ENCODE measurements at places on chromosomes 7 and 10.

DNA sequence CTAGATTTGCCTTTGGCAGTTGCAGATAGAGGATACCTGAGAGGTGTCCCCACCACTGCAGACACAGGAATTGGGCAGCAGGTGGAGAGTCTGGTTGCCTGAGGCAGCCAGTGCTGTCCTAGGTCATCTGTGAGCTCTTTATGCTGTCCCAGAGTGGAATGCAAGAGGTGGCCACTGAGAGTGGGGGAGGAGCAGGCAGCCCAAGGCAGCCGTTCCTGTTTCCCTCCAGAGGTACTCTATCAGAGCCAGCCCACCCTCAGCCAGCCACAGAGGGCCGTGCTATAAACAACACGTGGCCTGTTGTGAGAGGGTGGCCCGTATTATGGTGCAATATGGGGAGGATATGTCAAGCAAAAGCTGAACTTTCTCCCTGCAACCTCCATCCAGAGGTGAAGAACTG lies 8.5 kb downstream of the LRRC18 start:
- no peak for DNase-seq

GRCh38 chr7:157613575-157614322 lies 276.9 kb downstream of the DNAJB6 start:
- DNase-seq = no peak

- no peak for DNase-seq
Measured at GRCh38 chr7:74380720-74381119, 73.0 kb upstream of the GTF2IRD1 start.

DNA sequence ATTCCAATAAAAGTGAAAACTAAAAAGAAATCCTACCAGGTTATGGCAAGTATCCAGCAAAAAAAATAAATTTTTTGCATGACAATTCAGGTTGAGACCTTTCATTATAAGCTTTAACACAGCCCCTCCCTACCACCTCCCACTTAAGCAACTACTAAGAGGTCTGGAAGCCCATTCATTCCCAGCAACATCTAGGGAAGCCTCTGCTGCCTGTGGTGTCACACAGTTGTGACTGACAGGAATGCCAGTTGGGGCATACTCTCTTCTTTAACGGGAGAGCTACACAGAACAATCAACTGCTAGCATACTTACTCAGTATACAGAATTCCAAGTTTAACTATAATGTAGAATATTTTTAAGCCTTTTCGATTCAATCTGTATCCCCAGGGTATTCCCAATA lies 27.8 kb downstream of the ABI1 start:
- DNase-seq = no peak

DNA sequence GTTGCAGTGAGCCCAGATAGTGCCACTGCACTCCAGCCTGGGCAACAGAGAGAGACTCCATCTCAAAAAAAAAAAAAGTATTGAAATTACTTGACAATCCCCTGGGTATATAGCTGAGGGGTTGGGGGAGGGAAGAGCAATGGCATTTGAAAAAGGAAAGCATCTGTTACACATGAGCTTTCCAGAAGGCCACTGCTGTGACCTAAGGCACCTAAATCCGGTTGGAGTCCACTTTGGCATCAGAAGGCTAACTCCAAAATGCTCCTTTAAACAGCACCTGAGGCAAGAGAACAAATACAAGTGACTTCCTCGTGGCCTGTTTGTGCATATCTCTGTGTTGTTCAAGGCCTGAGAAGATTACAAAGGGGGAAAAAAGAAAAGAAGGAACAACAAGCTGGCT lies 74.8 kb upstream of the PALS2 start:
- DNase-seq = no peak

- DNase-seq = no peak
Measured at GRCh38 chr7:39910108-39910869, 39.8 kb upstream of the CDK13 start.

DNA sequence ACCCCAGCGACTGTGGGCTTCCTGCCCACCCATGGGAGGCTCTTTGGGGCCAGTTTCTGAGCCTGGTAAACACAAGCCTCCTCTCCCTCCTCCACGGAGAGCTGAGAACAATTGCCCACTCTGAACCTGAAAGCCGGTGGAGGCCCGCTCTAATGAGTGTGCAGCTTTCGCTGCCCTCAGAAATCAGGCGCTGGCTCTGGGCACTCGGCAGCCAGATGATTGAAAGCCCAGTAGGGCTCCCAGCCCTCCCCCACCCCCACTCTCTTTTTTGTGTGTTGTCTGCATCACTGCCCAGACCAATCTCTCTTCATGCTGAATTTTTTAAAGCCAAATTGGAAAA lies 438.9 kb downstream of the RPS24 start:
- no peak for DNase-seq

GRCh38 chr7:108079648-108080591 lies 50.2 kb downstream of the LAMB4 start:
- DNase-seq = no peak

DNA sequence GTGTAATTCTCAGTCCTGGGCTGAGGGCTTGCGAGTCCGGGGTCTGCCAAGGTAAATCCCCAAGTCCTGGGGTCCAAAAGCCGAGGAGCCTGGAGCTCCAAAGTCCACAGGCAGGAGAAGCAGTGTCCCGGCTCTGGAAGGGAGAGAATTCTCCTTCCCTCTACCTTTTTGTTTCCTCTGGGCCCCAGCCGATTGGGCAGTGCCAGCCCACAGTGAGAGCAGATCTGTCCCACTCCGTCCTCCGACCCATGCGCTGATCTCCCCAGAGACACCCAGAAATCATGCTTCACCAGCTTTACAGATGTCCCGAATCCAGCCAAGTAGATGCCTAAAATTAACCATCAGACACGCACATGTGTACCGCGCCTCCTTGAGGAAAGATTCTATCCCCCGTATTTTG lies 8.1 kb upstream of the VIPR2 start:
- DNase-seq = no peak

GRCh38 chr10:97861097-97861750 lies 11.6 kb downstream of the GOLGA7B start:
- DNase-seq = no peak

DNA sequence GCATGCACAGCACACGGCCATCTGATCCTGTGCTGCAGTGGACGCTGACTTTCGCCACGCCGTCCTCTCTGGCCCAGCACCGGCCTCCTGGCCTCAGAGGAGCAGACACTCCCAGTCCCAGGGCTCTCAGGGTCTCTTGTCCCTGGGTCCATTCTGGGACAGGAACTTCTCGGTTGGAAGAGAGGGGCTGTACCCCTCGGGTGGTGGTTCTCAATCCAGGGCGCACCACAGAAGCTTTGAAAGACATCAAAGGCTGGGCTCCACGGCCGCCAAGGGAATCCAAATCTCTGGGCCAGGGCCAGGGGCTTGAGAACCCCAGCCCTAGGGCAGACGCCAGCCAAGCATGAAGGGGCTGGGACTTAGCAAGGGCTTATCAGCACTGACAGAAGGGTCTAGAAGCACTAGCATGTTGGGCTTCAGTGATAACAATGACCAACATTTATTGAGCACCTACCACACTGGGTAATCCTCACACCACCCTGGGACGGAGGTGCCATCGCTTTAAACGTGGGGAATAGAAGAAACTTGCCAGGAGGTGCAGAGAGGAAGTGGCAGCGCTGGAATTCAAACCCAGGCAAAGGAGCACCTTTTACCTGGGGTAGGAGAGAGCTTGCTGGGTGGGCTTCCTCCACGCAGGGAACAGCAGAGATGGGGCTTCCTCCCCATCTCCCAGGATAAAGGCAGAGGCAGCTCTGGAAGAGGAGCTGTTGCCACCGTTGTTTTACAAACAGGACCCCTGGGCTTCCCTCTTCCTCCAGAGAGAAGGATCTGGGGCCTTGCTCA lies 1.8 kb upstream of the PYROXD2 start:
- no peak for DNase-seq

- DNase-seq = no peak
Measured at GRCh38 chr10:15813415-15813814, 46.9 kb downstream of the MINDY3 start.

DNA sequence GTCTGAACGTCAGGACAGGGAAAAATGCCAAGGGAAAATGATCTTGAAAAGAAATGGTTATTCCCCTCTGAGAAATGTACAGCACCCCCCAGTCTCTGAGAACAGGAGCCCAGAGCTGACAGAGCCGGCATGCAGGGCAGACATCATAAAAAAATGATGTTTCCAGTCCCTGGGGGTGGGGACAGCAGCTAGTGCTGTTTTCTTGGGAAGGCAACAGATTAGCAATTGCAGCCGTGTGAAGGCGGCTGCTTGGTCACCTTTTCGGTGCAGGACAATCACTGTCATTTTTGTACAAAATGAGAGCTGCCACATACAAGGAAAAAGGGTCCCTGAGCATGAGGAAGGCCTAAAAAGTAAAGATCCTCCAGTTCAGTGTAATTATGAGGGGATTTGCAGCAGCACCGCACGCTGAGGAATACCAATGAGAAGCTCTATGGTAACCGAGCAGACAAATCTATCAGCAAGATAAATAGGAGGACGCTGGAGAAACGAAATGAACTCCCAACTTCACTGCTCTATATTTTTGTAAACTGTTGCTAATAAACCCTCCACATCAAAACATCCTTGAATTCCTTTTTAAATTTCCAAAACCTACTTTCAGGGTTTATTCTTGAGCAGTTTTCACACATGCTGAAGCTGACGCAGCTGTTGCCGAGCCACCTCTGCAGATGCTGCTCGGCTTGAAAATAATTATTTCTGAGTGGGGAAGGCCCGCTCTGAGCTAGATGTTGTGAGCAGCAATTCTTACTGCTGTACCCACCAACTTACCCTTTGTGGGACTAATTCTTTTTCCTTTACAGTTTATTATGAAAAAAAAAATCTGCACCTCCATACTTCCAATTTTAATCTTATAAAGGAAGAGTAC lies 98.2 kb upstream of the NEBL start:
- DNase-seq = no peak

GRCh38 chr7:93884541-93884940 lies 6.0 kb downstream of the TFPI2 start:
- DNase-seq = no peak

GRCh38 chr7:99365318-99366141 lies 9.0 kb upstream of the ARPC1B start:
- DNase-seq = peak; percentile 77

DNA sequence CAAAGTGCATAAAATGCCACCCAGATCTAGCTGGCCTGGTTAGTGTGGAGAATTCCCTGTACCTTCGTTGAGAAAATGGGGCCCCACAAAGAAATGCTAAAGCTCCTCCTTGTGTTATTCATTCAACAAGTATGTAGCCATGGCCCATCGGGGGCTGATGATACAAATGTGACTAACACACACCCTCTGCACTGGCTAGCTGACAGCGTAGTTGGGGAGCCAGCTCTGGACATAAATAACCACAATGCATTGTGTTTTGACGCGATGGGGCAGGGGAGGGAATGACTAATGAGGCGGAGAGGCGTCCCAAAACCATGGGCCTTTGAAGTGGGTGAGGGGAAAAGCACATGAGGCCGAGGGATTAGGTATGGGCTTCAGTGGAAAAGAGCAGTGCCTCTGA lies 28.2 kb upstream of the ASL start:
- no peak for DNase-seq

DNA sequence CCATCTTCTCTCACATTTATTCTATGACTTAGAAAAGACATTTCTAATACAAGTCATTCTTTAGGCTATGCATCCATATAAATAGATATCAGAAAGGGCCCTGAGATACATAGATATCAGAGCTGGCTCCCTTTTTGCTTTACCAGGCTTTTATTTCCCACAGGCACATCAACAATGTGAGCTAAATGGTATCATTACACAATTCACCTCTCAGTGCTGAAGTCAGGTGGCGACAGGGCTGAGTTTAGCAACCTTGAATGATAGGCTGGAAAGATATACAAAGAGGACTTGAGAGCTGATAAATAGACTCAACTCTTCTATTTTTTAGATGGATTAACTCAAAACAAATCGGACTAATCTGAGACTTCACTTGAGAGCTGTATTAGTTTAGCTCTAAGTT lies 189.2 kb upstream of the COL1A2 start:
- DNase-seq = no peak

DNA sequence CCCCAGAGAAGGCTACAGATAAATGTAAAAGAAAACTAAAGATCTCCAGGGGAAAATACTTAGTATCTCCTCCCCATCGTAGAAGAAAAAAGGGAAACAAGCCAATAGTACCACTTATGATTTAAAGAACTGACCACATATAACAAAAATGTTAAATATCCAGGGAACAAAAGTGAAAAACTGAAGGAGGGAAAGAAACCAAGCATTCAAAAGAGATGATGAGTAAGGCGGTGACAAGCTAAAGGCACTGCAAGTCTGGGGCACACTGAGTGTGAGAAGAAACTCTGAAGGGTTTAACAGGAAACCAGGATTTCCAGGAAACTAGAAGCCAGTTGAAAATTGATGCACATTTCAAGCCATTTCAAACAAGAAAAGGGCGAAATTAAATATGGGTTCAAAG lies 226.3 kb downstream of the AHR start:
- DNase-seq = no peak

- no peak for DNase-seq
Measured at GRCh38 chr10:26384600-26384999, 53.5 kb upstream of the APBB1IP start.

DNA sequence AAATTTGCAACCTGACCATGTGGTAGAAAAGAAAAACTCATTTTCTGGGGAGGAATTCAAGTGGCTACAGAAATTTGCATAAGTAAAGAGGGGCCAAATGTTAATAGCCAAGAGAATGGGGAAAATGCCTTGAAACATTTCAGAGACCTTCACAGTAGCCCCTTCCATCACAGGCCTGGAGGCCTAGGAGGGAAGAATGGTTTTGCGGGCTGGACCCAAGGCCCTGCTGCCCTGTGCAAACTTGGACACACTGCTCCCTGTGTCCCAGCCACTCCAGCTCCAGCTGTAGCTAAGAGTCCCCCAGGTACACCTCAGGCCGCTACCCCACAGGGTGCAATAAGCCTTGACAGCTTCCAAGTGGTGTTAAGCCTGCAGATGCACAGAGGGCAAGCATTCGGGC lies 16.4 kb upstream of the DNAH11 start:
- no peak for DNase-seq

- DNase-seq = no peak
Measured at GRCh38 chr7:69510114-69510513, 88.2 kb upstream of the AUTS2 start.

DNA sequence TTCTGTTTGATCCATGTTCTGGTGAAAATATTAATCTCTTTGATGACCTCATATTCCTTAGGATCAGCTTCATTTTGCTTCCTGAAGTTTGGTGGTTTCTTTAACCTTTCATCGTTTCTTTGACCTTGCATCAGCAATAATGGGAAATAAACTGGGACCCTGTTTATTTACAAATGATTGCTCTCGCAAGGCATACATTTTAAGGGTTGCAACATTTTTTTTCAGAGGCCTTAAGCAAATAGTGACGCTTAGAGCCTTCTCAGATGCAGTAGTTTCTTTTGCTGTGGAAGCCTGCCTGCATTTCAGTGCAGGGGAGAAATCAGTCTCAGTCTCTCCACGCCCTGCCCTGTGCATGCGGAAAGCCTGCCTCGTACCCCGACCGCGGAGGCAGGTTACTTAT lies 139.1 kb upstream of the NPS start:
- no peak for DNase-seq

Data from CD4-positive, alpha-beta T cell treated with Interleukin-17A for 1 hour (primary cell).